ENCODE measurements at places on chromosomes 12 and 14. TPM values are rescaled to one million over a fixed set of nuclear protein-coding genes. Genes with fewer than 3 reads are reported as not detected.

GRCh38 chr14:74834692-74835392 is 41.1 kb downstream of the PROX2 start:
- H3K4me1 ChIP-seq: peaks cover 43% of the 10 kb centered on the region
- DNase-seq: no peak
- peak overlapping the region; percentile 69 for H3K27ac ChIP-seq
- H3K27me3 ChIP-seq: no peaks in the 10 kb centered on the region
- no peak overlapping the region for H3K4me3 ChIP-seq

DNA sequence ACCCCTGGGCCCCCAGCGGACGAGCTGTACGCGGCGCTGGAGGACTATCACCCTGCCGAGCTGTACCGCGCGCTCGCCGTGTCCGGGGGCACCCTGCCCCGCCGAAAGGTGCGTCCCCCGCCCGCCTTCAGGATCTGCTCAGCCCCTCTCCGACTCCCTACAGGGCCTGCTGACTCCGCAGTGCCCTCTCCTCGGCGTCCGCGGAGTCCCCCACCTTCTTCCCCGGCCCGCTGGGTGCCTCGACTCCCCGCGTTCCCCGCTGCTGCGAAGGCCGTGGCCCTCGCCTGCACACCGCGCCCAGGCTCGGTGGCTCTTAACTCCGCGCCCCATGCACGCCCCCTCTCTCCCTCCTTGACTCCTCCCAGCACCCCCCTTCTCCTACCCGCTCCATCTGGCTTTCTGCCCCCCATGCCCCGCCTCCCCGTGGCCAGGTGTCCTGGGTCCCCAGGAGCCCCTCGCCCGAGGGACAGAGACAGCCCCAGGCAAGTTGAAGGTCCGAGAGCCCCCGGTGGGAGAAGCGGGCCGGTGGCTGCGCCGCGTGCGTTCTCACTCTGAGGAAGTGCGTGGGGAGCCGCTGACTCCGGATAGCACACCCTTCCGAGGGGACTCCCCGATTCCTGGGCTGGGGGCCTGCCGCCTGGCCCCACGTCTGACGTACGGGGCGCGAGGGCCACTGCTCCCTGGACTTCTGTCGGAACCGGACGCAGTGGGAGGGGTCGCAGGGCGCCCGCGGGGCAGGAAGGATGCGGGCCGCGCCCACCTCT is 594 bp downstream of the TAMALIN start:
- no peaks in the 10 kb centered on the region for H3K27me3 ChIP-seq
- peak; percentile 90 for DNase-seq
- H3K4me1 ChIP-seq: peaks cover 35% of the 10 kb centered on the region
- peak overlapping the region; percentile 92 for H3K27ac ChIP-seq

- H3K36me3 ChIP-seq: peaks cover 30% of the 10 kb centered on the region
- H3K4me3 ChIP-seq: no peak overlapping the region
- no peak for DNase-seq
- no peak overlapping the region for H3K27ac ChIP-seq
- H3K27me3 ChIP-seq: no peaks in the 10 kb centered on the region
- no peaks in the 10 kb centered on the region for H3K4me1 ChIP-seq
These were observed 113.6 kb downstream of the TAOK3 start for GRCh38 chr12:118259079-118259478.

GRCh38 chr12:105485321-105485910 is 154.9 kb downstream of the C12orf75 start:
- H3K36me3 ChIP-seq: no peaks in the 10 kb centered on the region
- no peak overlapping the region for H3K27ac ChIP-seq
- H3K4me1 ChIP-seq: no peaks in the 10 kb centered on the region
- DNase-seq: no peak
- H3K4me3 ChIP-seq: no peak overlapping the region

DNA sequence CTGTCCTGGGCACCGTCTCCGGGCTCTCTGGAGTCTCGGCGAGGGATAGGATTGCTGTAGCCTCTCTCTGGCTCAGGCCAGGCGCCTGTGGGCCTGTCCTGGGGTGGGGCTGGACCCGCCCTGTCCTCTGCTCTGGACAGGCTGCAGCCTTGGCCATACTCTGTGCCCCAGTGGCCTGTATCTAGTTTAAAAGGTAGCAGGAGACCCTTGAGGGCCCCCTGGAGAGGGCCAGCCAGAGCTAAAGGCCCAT is 1.8 kb downstream of the KIF26A start:
- peaks cover 33% of the 10 kb centered on the region for H3K4me1 ChIP-seq
- no peaks in the 10 kb centered on the region for H3K27me3 ChIP-seq
- H3K27ac ChIP-seq: no peak overlapping the region
- no peak for DNase-seq
- H3K36me3 ChIP-seq: no peaks in the 10 kb centered on the region

DNA sequence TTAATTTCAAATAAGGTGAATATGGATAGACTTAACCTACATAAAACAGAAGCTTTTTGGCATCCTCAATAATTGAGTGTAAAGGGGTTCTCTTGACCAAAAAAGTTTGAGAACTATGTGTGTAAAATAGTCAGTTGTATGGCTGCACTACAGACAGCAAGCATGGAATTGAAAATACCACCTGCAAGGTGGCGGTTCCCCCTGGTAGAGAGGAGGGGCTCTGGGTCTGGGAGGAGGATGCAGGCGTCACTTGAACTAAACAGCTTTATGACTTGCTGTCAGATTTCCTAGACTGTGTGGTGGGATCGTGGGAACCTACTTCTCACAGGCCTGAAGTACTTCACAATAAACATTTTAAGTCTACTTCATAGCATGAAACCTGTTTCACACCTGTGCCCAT is 6.3 kb downstream of the EVL start:
- H3K4me1 ChIP-seq: peaks cover 92% of the 10 kb centered on the region
- peak; percentile 25 for DNase-seq
- H3K27ac ChIP-seq: peak overlapping the region; percentile 87
- no peaks in the 10 kb centered on the region for H3K27me3 ChIP-seq
- peaks cover 58% of the 10 kb centered on the region for H3K36me3 ChIP-seq
- no peak overlapping the region for H3K4me3 ChIP-seq

The VRTN gene
- total RNA-seq: not detected

DNA sequence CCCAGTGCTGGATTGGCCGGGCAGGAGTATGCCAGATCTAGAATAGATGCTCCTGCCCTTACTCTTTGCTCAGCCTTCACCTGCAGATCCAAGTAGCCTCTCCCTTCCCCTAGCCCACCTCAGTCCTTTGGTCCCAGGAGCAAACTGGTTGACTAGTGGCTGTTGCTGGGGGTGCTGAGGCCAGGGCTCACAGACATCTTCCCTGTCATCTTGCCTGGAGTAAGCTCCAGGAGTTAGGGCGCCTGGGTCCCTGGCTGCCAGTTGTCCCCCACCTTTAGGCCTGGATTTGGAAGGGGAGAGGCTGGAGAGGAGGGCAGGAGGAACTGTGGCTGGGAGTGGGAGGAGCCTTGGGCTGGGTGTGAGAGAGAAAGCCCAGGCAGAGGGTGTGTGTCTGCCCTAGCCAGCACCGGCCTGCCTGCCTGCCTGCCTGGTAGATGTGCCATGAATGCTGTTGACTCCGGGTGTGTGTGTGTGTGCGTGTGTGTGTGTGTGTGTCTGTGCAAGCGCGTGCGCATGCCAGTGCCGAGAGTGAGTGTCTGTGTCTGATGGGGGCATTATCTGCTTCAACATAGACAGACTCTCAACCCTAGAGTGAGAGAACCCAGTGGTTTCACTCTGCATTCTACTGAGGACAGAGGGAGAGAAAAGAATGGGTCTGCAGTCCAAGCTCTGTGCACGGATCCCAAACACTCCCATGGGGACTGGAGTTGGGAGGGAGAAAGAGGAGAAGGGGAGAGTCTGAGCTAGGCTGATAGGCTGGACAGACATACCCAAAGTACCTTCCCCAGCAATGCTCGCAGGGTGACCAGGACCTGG is 845 bp upstream of the RARG start:
- peaks cover 46% of the 10 kb centered on the region for H3K4me1 ChIP-seq
- no peak overlapping the region for H3K27ac ChIP-seq
- no peaks in the 10 kb centered on the region for H3K36me3 ChIP-seq
- H3K27me3 ChIP-seq: peaks cover 11% of the 10 kb centered on the region
- DNase-seq: peak; percentile 54
- peak overlapping the region; percentile 17 for H3K4me3 ChIP-seq

The PLEK2 gene
- total RNA-seq: not detected

GRCh38 chr12:129339336-129339735 is 486.1 kb downstream of the GLT1D1 start:
- no peaks in the 10 kb centered on the region for H3K36me3 ChIP-seq
- no peaks in the 10 kb centered on the region for H3K27me3 ChIP-seq
- no peaks in the 10 kb centered on the region for H3K4me1 ChIP-seq
- no peak overlapping the region for H3K27ac ChIP-seq
- no peak overlapping the region for H3K4me3 ChIP-seq

GRCh38 chr14:97827746-97828145 is 1030.6 kb downstream of the VRK1 start:
- no peak for DNase-seq
- no peaks in the 10 kb centered on the region for H3K27me3 ChIP-seq
- H3K4me1 ChIP-seq: no peaks in the 10 kb centered on the region
- no peaks in the 10 kb centered on the region for H3K36me3 ChIP-seq

The TSHR gene
- 0.37 TPM for total RNA-seq

GRCh38 chr12:113093409-113094101 is 37.0 kb downstream of the DTX1 start:
- no peaks in the 10 kb centered on the region for H3K36me3 ChIP-seq
- peaks cover 51% of the 10 kb centered on the region for H3K4me1 ChIP-seq
- H3K4me3 ChIP-seq: no peak overlapping the region
- peak; percentile 27 for DNase-seq

GRCh38 chr12:110649341-110649847 is 35.5 kb downstream of the TCTN1 start:
- H3K27me3 ChIP-seq: no peaks in the 10 kb centered on the region
- peaks cover 91% of the 10 kb centered on the region for H3K4me1 ChIP-seq
- H3K27ac ChIP-seq: peak overlapping the region; percentile 90
- H3K36me3 ChIP-seq: peaks cover 93% of the 10 kb centered on the region
- H3K4me3 ChIP-seq: no peak overlapping the region

DNA sequence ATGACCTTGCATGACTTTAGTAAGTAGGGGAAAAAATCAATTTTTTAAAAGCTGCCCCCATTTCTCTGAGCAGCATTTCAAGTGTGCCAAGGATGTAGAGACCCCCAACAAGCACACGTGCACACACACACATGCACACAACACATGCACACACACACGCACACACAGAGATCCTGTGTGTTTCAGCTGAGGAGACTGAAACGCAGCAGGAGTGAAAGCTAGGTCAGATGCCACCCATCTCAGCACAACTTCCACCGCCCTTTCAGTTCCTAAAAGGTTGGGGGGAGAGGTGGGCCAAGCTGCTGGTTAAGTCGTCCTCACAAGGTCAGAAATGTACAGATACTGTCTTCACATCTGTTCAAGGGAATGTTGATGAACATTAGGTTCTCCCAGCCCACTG is 13.9 kb downstream of the MYL2 start:
- peaks cover 10% of the 10 kb centered on the region for H3K4me1 ChIP-seq
- H3K27me3 ChIP-seq: no peaks in the 10 kb centered on the region
- H3K4me3 ChIP-seq: no peak overlapping the region
- peak; percentile 38 for DNase-seq
- no peak overlapping the region for H3K27ac ChIP-seq

The POTEG gene
- total RNA-seq: not detected

The LRP10 gene
- total RNA-seq: 104 TPM

The LTBP2 gene
- 0.22 TPM for total RNA-seq

The TXNRD1 gene
- total RNA-seq: 48.1 TPM

- H3K36me3 ChIP-seq: no peaks in the 10 kb centered on the region
- H3K27me3 ChIP-seq: no peaks in the 10 kb centered on the region
- H3K4me1 ChIP-seq: no peaks in the 10 kb centered on the region
- H3K27ac ChIP-seq: no peak overlapping the region
These were observed 78.3 kb downstream of the GSC start for GRCh38 chr14:94691660-94692034.

The PLEKHD1 gene
- 0.12 TPM for total RNA-seq
